PC-9 (cell line): ENCODE measurements at places on chromosomes 11 and 22.

GRCh38 chr11:20990447-20990846 is 321.1 kb downstream of the NELL1 start:
- DNase-seq, result no peak

GRCh38 chr22:37818409-37819104 is 4.6 kb upstream of the GALR3 start:
- peak; percentile 44 for DNase-seq

DNA sequence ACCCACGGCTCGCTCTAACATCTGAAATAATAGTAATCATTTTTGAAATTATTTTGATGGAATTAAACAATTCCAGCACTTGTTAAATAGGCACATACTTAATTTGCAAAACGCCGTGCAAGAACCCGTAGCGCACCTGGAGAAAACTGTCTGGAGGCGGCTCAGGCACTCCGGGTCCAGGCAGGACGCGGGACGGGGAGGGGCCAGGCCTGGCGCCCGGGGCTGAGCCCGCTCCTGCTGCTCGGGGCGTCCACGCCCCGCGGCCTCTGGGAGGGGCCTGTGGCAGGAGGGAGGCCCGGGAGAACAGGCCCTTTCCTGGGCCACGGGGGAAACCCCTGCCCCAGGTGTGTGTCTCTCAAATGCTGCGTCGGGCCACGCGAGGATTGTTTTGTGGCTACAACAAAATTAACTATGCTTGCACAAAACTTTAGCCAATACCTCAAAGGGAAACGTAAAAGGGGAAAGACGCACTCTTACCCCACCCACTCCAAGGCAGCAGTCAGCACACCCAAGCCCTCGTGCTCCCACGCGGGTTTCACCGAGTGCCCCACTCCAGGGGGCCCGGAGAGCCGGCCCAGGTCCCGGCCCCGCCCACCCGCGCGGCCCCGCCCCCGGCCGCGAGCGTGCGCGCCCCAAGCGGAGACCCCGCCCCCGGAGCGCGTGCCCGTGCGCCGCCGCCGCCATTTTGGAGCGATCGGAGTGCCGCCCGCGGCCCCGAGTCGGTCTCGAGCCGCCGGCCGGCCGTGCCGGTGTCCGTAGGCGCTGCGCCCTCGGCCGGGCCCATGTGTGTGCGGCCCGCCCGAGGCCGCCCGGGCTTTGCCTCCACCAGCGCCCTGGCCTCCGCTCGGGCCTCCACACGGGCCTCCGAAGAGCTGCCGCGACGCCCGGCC is at the start of gene PPP6R2:
TSS of gene PPP6R2 (plus strand) at position 677 of the 890 bp plus-strand sequence. CDS start 50,582 bp downstream, outside the sequence.
- peak; percentile 62 for DNase-seq

DNA sequence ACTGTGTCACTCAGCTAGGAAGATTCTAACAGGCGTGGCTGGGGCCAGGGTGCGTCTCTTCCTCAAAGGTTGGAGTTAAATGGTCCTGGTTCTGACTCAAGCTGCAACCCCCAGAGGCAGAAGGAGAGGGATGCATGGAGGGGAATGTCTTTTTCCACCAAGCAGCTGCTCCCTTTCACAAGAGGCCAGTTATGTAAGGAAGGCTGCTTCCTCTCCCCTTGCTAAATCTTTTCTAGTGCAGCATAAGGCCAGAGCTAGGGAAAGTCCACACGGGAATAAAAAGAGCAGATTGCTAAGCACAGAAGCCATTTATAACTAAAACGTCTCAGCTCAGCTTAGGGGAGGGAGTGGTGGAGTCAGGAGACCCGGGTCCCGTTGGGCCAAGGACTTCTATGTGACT is 10.0 kb downstream of the PVALB start:
- no peak for DNase-seq

DNA sequence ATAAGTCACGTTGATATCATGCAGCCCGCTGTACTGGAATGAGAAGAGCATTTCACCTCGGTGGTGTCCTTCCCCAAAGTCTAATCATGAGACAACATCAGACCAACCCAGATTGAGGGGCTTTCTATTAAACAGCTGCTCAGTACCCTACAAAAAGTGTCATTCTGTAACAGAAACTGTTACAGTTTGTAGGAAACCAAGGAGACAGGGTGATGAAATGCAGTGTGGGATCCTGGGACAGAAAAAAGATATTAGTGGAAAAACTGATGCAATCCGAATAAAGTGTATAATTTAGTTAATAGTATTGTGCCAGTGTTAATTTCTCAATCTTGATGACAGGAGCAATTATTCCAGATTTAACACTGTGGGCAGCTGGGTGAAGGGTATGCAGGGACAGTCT is 128.0 kb downstream of the MICAL2 start:
- no peak for DNase-seq

DNA sequence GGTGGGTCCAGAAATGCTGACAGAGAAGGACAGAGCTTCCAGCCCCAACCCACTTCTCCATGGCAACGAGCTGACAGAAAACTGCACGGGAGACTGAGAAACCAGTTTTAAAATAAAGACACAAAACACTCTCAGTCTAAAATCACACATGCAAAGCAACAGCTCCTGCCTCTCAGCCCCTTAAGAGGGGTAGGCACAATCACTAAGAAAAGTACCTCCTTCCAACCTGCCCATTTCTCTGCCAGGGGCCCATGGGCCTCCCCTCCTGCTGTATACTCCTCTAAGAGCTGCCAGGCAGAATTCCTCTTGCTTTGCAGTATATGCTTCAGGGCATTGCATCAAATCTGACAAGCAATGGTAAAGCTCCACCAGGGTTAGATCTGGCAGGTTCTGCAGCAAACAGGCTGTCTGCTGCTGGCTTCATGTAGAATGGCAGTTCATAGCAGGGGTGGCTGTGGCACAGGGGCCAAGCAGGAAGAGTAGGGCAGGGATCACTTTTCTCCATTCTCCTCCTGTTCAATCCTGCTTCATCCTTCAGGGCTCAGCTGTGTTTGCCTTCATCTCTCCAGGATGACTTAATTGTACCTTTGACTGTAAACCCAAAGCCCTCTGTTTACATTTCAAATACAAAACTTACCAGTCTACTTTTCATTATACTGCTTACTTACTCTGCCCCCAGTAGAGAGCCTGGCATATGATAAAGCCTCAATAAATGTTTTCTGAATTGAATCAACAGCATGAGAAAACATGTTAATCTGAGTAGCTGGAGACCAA is 77.7 kb downstream of the KCNC1 start:
- peak; percentile 25 for DNase-seq

- DNase-seq, result no peak
Observed at GRCh38 chr11:74926304-74927030, 22.4 kb downstream of the XRRA1 start.

DNA sequence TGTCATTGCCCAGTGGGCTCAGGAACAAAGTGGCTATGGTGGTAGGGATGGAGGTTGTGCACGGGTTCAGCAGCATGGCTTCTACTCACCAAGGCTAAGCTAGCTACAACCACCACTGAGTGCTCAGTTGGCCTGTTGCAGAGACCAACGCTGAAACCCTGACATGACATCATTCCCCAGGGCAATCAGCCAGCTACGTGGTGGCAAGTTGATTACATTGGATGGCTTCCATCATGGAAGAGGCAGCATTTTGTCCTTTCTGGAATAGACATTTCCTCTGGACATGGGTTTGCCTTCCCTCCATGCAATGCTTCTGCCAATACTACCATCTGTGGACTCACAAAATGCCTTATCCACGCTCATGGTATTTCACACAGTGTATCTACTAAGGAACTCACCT is 634.3 kb downstream of the OPCML start:
- DNase-seq, result no peak

GRCh38 chr11:93718057-93718563 is 23.2 kb downstream of the TAF1D start:
- DNase-seq, result no peak

- no peak for DNase-seq
Observed at GRCh38 chr11:9069862-9070470, 21.4 kb downstream of the SCUBE2 start.

- no peak for DNase-seq
Observed at GRCh38 chr11:47863189-47863897, 15.2 kb upstream of the NUP160 start.

DNA sequence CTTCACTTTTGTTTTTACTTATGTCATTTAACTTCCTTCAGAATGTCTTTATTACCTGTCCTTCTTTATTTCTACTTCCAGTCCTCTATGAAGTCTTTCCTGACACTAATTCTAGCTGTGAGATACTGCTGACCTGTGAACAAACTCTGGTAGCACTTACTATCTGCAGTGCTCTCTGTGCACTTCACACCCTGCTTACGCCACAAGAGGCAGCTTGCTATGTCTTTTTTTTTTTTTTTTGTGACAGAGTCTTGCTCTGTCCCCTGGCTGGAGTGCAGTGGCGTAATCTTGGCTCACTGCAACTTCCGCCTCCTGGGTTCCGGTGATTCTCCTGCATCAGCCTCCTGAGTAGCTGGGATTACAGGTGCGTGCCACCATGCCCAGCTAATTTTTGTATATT is 10.7 kb downstream of the STIM1 start:
- no peak for DNase-seq

DNA sequence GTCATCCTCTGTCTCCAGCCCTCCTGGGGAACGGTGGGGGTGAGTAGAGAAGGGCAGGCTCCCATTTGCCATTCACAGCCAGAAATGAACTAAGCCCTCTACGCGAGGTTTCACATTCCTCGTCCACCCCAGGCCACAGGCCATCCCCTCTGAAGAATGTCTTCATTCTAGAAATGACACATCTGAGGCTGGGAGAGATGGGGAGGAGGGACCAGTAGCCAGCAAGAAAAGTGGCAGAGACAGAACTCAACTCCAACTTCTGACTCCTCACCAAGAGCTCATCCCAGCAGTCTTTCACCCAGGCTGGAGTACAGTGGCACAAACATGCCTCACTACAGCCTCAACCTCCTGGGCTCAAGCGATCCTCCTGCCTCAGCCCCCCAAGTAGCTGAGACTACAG is 3.4 kb downstream of the CTSF start:
- DNase-seq, result no peak

DNA sequence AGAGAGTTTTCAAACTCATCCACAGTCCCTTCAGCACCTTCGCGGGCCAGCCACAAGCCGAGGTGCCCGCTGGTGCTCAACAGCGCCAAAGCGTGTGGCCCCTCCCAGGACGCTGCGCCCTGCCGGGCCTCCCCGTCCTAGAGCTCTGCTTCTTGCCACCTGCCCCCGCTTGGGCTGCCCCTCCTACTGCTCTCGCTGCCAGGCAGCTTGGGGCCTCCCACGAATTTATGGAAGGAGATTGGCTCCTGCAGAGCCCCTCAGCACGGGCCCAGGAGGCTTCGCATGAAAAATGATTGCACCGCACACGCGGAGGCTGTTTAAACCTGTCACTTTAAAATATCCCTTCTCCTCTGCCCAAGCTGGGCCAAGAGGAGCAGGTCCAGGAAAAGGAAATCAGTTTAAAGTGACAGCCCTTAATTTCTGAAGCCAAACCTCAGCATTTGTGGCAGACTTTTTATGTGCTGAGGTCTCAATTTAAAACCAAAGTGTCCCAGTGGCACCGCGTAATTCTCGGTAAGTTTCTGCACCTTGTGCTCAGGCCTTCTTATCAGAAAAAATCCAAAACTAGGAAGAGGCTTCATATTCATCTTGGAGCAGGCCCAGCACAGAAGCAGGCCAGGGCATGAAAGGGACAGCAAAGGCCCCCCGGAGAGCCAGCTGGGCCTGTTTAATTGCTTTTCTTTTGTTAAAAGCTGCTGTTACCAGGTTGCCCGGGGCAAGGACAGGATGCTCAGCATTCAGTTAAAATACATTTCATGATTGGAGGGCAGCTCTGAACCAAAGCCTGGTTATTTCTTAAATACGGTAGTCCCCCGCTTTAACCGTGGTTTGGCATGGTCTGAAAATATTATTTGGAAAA is 303.6 kb downstream of the OPCML start:
- no peak for DNase-seq

DNA sequence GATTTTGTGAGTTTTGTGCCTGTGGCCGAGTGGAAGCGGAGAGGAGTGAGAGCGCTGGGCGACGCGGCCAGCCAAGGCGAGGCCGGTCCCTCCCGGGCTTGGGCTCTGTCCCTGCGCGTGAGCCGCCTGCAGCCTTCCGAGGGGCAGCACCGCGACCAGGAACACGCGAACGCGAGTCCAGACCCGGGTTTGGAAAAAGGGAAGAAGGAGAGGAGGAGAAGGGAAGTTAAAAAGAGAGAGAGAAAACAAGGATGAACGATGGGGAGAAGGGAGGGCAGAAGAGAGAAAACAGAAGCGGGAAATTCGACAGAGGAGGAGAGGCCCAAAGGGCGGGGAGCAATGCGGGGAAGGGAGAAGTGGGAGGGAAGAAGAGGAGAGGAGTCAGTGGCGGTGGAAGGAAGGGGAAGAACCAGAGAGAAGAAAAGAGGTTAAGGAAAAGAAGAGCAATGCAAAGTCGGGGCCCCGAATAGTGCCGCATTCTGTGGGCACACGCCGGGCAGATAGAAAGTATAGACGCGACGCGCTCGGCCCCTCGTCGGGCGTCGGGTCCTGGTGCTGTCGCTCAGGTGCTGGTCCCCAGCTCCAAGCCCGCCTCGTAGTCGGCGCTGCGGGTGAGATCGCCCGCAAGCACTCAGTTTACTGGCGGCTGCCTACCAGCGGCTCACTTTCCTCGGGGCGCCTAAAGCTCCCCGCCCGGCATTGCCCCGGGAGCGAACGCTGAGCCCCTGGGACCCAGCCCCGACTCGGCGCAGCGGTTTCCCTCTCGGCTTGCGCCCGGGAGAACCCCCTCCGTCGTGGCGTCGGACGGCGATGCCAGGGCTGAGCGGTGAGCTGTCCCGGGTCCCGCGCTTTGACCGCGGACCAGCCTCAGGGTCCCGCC is 2.8 kb upstream of the BARX2 start:
- peak; percentile 13 for DNase-seq

DNA sequence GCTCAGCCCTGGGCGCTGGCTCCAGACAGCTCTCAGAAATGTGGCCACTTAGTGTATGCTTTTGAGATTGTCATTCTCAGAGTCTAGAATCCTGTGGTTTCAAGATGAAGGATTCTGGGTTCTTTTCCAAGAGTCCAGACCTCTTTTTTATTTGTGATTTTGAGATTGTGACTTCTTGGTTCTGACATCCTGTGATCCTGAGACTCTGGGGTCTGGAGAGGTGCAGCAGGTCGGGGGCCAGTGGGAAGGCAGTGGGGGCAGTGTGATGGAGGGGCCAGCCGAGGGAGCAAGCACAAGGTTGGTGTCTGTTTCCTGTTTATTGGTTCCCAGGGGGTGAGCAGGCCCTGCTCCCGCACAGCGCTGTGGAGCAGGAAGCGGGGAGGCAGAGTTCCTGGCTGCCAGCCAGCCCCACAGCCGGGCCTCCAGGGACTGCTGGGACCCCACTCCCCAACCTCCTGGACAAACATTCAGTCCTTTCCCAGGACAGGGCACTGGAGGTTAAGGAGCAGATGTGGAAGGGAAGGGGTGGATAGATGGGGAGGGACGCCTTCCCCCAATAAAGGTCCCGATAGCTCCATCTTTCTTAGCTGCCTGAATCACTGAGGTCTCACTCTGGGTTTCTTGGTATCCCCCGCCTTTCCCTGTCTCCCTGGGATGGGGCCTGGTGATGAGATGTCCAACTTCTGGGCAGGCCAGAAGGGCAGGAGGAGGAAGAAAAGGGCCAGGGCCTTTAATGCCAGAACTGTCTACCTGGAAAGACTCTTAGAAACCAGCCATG is 13.7 kb downstream of the ARHGEF17 start:
- DNase-seq, result no peak

- peak; percentile 82 for DNase-seq
Observed at GRCh38 chr11:64566042-64566914, 24.7 kb upstream of the SLC22A12 start.
